Amniotic epithelial cell (primary cell): ENCODE measurements at places on chromosomes 11 and 22.

DNA sequence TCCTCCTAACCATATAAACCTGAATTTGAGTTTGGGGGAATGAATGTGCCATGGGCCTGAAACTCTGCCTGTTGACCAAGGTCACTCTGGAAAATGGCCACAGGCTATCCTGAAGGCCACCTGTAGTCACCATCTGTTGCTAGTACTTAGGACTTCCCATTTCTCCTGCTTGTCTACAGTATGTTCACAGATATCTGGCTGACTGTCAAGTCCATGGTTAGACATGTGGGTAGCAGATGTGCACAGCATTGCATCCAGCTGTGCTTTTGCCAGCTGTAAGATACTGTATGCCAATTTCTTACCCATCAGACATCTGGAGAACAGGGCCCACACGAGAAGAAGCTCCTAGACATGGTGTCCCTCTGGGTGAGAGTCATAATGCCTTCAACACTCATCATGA, 475.4 kb downstream of the INSC start:
- DNase-seq, result no peak

DNA sequence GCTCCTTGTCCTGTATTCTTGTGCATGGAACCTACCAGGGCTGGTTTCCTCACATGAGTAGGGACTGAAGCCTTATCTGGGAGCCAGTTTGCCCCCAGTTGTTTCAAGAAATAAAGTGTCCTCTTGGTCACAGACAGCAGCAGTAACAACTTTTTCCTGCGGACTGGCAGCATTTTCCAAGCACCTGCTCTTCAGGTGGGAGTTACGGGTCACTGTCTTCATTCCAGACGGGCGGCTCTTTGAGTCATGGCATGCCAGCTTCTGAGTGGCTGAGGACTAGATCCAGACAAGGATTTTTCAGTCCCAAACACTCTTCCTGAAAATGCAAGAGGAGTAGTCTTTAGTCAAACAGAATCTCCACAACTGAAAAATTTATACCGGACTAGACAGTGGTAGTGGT, 2.7 kb upstream of the CD44 start:
- no peak for DNase-seq

DNA sequence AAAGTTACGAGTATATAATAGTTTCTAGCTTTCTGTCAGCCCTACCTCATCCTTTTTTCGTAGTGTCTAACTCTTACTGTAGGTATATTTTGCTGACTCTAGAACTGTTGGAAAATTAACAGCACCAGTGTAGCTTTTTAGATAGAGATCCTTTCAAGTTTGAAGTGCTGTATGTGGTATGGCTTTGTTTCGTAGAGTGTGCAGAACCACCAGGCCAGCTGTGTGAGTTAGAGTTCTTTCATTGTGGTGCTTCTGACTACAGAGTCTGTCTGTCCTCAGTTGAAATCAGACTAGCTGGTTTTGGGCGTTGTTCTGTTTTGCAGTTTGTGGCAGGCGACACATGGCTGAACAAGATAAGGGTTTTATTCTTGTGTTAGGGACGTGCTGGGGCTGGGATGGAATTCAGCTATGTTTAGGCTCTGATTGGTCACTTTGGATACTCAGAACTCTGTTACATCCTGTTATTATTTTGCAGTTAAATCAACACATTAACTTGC, 3.2 kb downstream of the ARHGEF12 start:
- no peak for DNase-seq

GRCh38 chr11:76560219-76560618, 110.3 kb downstream of the LRRC32 start:
- DNase-seq, result no peak

DNA sequence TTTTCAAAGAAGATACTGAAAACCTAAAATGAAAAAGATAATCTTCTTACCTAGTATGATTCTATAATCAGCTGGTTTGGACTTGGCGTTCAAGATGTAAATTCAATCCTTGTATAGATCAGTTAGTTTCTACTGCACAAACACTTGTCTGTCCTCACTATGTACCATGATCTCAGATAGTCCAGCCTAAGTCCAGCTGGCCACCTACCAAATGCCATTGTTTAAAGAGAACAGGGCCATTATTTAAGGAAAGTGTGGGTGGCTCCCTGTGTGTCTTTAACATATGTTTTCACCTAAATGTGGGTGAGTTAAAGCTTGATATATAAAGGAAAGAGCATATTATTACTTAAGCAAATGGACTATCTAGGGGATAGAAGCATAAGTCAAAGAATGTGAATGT, 38.6 kb downstream of the BLID start:
- no peak for DNase-seq

DNA sequence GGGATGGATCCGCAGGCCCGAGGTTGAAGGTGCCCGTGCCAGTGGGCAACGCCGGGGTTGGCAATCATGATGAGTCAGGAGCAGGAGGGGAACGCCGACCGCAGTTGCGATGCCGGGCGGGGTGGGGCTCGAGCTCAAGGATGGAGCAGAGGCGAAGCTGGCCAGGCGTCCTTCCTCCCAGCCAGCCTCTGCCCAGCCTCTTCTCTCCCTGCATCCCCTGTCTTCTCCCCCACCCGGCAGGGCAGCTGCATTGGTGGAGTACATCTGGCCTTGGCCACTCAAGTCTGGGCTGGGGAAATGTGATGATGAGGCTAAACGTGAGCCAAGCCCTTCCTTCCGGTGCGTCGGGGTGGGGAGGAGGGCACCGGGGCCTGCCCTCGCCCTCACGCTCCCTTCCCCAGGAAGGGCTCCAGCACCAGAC, 3.9 kb downstream of the IFITM10 start:
- DNase-seq, result no peak

DNA sequence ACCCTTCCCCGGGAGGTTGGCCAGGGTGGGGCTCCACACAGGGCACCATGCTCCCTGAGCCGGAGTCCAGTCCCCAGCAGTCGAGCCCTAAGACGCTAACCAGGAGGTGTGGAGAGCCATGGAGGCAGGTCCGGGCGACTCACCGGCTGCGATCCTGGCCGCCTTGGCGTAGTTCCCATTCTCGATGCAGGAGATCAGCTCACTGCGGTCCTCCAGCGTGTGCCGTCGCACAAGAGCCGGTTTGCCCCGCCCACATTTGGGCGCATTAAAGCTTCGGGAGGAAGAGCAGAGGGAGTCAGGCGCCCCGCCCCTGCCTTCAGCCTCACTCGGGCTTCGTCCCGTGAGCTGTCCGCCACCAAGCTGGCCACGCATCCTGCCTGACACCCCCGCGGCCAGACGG, 50.8 kb downstream of the BRD1 start:
- DNase-seq, result no peak

DNA sequence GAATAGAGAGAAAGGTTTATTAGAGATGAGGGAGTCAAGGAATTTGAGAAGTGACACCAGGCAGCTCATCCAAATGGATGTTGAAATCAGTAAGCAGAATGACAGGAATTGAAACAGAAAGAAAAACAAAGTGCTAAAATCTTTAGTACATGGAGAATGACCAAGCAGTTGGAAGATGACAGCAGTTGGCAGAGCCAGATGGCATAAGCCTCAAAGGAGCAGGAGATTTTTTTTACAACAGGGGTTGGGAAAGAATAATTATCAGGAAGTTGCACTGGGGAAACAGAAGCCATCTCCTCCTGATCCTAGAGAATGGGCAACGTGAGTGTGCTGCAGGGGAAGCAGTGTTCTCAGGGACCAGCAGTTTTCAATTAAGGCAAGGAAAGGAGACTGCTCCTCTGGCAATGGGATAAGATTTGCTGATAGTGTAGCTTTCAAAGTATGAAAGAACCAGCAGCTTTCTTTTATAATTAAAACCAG, 28.9 kb downstream of the RAB39A start:
- DNase-seq, result no peak

DNA sequence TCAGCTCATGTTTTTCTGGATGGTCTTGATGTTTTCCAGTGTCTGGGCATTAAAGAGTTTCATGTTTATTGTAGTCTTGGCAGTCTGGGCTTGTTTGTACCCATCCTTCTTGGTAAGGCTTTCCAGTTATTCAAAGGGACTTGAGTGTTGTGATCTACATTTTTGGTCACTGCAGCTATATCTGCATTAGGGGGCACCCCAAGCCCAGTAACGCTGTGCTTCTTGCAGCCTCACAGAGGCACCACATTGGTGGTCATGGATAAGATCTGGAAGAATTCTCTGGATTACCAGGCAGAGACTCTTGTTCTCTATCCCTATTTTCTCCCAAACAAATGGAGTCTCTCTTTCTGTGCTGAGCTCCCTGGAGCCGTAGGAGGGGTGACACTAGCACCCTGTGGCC, 451.5 kb upstream of the FAT3 start:
- no peak for DNase-seq

DNA sequence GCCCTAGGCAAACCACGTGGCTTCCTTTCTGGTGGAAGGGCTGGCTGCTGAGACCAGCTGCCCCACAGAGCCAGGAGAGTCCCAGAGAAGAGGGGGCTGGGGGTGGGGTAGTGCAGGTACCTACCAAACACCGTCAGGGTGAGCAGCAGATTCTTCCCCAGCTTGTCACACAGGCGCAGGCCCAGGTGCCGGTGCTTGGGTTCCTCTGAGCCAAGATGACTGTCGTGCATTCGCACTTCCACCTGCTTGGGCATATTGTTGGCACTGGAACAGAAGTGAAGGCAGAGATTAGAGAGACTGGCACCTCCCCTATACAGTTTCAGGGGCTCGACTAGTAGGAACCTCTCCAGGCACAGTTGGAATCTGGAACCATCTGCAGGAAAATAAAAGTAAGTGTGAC, 102.1 kb downstream of the SLC1A2 start:
- DNase-seq, result no peak

DNA sequence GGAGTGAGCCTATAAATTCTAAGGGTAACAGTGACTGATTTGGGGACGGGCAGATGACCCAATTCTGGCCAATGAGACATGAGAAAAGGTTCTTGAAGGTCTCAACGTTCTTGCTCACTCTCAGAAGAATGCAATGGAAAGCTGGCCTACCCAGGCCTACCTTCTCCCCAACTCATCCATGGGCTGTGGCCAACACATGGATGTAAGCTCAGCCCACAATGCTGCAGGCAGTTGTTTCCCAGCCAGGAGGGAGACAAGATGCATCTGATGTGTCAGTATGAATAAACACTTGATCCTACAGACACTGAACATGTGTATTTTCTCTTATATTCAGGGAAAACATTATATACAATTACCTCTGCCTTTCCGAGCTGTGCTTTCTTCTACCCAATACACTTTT, 24.4 kb downstream of the PI4KA start:
- DNase-seq, result no peak

DNA sequence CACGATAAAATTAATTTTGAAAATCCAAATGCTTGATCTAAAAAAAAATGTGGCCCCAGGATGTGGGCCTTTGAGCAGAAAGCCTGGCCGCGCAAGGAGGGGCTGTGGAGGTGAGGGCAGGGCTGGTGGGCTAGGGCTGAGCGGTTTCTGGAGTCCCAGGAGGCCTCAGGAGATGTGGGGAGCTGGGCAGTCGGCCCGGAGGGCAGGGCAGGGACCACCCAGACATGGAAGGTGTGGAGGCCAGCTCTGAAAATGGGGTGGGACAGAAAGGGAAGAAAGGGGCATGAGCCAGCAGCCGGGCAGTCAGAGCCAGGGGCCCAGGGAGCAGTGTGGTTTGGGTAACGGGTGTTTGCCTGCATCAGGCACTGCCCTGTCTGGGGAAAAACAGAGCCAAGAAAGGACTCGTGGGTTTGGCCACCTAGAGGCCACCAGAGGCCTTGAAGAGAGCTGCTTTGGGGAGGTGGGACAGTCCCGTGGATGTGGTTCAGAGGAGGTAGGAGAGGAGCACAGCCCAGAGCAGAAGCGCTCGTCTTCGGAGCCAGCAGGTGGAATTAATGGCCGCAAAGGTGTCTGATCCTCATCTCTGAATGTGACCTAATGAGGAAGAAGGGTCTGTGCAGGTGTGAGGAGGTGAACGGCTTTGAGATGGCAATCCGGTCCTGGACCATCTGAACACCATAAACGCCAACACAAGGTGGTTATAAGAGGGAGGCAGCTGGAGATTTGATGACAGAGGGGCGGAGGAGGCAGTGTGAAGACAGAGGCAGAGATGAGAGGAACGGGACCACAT, 50.2 kb downstream of the IGF2 start:
- no peak for DNase-seq
